ENCODE measurements at places on chromosomes 1 and 21.

- no peak for DNase-seq
Measured at GRCh38 chr21:36338975-36339374, 19.0 kb downstream of the MORC3 start.

DNA sequence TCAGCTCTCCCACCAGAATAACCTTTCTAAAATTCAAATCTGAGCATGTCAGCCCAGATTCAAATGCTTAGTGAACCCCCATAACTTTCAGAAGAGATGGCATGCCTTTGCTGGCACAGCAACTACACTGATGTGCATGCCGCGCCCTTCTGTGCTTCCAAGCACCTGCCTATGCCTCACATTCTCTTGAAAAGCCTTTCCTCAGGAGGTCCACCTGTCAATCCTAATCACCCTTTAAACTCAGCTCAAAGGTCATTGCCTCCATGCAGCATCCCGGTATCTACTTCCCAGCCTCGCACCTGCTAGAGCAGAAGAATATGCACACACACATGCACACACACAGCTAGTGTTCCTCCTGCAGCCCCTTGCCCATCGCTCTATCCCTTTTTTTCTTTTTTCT lies 5.2 kb upstream of the S100A2 start:
- no peak for DNase-seq

DNA sequence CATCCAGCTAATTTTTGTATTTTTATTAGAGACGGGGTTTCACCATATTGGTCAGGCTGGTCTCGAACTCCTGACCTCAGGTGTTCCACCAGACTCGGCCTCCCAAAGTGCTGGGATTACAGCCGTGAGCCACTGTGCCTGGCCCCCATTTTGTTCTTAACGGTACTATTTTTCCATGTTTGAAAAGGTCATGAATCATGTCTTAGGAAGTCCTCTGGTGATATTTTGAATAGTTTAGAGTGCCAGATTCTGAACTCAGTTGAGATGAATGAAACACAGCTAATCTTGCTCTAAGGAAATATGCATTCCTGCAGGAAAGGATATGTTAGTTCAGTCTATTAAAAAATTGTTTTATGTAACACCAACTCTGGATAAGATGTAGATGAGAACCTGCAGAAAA lies 62.6 kb upstream of the ATP2B4 start:
- no peak for DNase-seq

- DNase-seq, result no peak
Measured at GRCh38 chr1:106620521-106620954, 435.9 kb upstream of the PRMT6 start.

- no peak for DNase-seq
Measured at GRCh38 chr1:223490256-223490655, 97.0 kb downstream of the CCDC185 start.

- no peak for DNase-seq
Measured at GRCh38 chr1:186865253-186865652, 36.5 kb downstream of the PLA2G4A start.

Measured in stimulated activated naive CD8-positive, alpha-beta T cell treated with anti-CD3 and anti-CD28 coated beads, Interleukin-15, amount 100 ng/mL, for 72 hours (primary cell).